ENCODE measurements at places on chromosomes 1 and 21.
A peak's percentile ranks its signal among the peaks of the same experiment; 100 is the strongest.

DNA sequence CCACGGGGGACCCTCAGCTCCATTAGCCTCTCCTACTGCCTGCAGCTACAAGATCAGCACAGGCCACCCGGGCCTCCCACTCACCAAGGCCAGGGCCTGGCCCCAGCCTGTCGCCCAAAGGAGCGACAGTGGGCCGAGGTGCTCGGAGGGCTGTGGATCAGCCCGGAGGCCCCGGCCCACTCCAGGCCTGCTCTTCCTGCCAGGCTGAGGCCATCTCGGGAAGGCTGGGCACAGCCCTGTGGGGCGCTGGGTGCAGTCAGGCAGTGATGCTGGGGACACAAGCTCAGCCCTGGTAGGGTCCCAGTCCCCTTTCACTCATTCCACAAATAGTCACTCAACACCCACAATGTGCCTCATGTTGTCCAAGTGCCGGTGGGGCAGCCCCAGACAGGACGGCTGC is 58.8 kb downstream of the CASZ1 start:
- no peak for DNase-seq

GRCh38 chr1:28548318-28548717 is 4.6 kb upstream of the TRNAU1AP start:
- no peak for DNase-seq

- DNase-seq, result no peak
Observed at GRCh38 chr21:15204140-15204969, 139.6 kb upstream of the NRIP1 start.

DNA sequence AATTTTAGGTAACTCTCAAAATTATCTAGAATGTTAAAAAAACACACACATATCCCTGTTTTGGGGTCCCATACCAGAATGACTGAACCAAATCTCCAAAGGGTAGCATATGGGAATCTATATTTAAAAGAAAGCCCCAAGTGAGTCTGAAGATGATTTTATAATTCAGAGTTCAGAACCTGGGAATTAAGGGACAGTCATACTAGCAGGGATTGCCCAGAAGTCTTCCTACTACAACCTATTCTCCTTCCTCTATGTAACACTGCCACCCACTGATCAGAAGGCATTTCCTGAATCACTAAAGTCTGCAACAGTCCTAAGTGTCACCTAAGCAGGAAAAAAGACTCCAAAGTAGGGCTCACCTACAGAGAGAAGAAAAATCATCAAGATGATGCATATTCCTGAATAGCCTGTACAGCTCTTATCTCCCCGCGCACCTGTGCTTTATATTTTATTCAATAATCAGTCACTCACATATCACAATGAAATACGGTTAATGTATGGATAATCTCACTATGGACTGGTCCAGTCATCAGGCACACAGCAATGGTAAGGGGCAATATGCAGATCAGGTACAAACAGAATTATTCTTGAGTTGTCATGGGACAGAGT is 4.9 kb downstream of the RGS1 start:
- peak; percentile 44 for DNase-seq

DNA sequence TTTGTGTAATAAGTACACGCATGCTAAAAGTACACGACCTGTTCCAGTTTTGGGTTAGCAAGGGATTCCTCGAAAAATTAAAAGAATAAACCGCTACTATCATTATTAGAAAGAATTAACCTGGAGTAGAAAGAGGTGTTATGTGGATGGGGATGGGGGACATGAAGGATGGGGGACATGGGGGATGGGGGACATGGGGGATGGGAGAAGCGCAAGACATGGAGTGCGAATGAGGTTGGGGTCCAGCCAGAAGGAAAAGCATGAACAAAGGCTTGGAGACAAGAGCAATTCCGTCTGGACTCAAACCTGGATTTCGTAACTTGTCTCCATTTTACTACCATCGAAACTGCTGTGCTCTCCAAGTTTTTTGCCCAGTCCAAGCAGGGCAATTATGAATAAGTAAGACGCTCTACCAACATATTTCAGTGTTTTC is 591 bp upstream of the KDM1A start:
- DNase-seq, result no peak

DNA sequence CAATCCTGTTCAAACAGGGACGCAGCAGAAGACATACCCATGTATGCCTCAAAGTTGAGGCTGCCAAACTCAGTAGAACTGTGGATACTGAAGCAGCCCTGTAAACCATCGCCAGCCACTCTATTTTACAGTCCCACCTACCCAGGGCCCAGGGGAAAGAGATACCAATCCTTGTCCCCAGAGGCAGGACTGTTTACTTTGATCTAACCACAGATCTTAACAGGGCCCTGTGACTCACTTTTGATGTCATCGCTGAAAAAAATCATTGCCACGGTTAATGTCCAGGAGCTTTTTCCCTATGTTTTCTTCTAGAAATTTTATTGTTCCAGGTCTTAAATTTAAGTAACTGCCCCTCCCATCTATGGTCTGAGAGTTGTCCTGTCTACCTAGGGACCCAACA is 538.4 kb upstream of the NCAM2 start:
- no peak for DNase-seq
